ENCODE measurements at places on chromosomes 1 and 21.

GRCh38 chr1:79376106-79376505 is 369.6 kb upstream of the ADGRL4 start:
- no peak for DNase-seq

DNA sequence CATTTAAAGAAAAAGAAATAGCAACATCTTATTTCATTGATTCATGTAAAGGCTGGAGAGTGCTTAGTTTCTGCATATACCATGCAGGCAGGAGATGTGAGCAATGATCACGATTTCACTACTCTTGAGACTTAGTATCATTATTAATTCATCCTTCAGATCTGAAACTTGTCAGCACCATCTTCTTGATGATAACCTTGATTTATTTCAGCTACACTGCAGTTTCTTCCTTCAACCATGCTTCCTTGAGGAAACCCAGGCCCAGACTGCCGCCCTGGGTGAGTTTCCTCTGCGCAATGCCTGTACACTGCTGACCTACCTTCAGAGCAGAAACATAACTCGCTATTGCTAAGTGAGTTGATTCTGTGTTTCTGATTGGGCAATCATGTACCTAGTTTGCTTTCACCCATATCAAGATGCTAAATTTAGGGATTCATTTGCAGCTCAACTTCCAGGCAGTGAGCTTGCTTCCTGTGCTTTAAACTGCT is 13.5 kb upstream of the BCL10 start:
- DNase-seq: no peak

GRCh38 chr21:14617871-14618270 is 71.8 kb upstream of the SAMSN1 start:
- DNase-seq: no peak

DNA sequence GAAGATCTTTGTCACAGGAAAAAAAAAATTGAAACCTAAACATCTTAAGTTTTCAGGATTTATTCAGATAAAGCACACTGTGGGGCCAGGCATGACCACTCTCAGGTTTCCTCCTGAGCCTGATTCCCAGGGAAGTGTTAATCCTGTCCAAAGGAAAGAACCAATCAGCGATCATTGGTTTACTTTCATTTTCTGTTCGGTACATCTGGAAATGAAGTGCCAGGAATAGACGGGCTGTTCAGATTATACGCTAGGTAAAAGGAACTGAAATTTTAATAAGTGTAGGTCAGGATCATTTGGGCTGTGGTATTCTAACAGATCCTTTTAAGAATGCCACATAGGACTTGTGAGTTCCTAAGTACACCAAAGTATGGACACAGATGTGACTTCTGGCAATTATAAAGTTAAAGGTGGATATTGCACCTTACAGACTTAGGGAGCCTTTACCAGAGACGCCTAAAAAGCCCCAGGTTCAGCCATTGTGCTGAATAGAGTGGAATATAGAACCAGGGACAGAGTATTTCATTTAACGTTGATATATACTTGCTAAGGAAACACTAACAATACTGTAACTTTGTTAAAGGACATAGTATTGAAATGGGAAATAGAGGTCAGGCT is 9.3 kb upstream of the CACYBP start:
- no peak for DNase-seq

GRCh38 chr1:64312431-64312830 is 109.0 kb downstream of the UBE2U start:
- no peak for DNase-seq

DNA sequence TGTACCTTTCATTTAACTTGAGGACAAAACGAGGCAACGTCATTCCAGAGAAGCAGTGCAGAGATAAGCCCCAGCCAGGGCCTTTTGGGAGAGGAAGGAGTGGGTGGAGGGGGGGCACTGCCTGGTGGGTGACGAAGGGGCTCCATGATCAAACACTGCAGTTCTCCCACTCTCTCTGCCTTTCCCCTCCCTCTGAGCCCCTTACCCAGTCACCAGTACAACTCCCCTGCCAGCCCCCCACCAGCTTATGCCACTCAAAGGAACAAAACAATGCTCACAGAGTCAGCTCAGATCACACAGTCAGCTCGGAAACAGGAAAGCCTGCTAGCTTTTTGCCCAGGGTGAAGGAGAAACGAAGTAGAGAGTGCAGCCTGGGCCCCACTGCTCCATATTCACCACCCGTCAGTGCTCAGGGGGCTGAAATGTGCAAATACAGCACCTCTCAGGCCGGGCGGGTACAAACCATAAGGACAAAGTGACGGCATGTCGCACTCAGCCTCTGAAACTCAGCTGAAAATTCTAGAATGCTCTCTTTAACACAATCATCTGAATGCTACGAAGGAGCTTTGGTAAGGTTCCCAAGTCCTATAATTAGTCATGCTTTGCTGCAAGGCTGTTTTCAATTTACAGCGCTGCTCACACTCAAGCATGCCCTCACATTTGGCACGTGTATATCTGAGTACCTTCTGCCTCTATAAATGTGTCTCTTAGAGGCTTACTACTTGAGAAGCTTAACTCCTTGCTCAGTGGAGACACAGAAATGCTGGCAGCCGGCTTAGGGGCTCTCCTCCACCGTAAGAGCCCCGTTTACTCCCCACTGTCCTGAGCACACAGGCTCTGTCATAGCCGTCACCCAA is 65.8 kb upstream of the RAB4A start:
- peak; percentile 87 for DNase-seq

All from fibroblast of the conjunctiva (primary cell).